ENCODE measurements at places on chromosomes 16 and 17.

GRCh38 chr17:20094777-20095176, 85.6 kb downstream of the SPECC1 start:
- no peak for DNase-seq

GRCh38 chr16:29985271-29985811, 10.1 kb downstream of the HIRIP3 start:
- DNase-seq: no peak

- DNase-seq: no peak
Measured at GRCh38 chr16:74871608-74872007, 97.0 kb upstream of the FA2H start.

DNA sequence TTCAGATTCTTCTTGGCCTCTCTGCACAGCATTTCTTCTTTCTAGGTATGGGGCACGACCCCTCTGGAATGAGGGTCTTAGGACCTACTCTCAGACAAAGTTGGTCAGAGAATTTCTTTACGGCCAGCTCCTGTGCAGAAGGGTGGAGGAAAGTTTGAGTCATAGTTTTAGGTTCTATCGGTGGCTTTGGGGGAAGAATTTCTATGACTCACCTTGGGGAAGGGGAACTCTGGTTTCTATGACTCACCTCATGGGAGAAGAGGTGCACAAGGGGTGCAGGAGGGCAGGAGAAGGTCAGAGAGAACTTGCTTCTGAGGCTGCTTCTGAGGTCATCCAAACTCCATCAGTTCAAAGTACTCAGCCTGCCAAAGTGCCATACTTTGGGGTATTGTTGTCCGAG, 2.5 kb upstream of the ABCC12 start:
- peak; percentile 53 for DNase-seq

DNA sequence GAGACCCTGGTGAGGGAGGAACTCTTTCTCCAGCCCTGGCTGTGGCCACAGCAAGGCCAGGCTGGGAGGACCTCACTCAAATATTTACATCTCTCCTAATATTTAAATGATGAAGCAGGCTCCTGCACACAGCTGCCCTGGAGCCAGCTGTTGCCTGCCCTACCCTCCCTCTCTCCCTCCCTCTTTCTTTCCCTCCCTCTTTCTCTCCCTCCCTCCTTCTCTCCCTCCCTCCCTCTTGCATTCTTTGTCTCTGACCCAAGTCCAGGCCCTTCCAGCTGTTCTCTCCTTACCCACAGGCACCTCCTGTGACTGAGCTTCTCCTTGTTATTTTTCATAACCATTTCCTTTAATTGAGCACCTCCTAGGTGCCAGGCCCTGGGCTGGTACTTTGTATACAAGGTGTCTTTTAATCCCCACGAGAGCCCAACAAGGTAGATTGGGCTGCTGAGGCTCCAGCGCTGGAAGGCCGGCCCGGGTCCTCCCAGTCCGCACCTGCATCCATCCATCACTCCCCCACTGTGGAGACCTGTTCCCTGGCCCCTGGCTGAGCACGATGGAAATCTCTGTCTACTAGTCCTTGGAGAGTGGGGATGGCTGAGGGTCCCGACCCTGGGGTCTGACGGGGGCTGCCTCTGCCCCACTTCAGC, 242.3 kb downstream of the SEC14L1 start:
- DNase-seq: no peak

- DNase-seq: no peak
Measured at GRCh38 chr17:48952904-48953303, 8.3 kb upstream of the SNF8 start.

- DNase-seq: no peak
Measured at GRCh38 chr16:66746682-66747081, 4.7 kb downstream of the DYNC1LI2 start.

- no peak for DNase-seq
Measured at GRCh38 chr17:50190293-50190602, 11.2 kb downstream of the COL1A1 start.

- DNase-seq: no peak
Measured at GRCh38 chr17:56468840-56469239, 124.7 kb upstream of the NOG start.

DNA sequence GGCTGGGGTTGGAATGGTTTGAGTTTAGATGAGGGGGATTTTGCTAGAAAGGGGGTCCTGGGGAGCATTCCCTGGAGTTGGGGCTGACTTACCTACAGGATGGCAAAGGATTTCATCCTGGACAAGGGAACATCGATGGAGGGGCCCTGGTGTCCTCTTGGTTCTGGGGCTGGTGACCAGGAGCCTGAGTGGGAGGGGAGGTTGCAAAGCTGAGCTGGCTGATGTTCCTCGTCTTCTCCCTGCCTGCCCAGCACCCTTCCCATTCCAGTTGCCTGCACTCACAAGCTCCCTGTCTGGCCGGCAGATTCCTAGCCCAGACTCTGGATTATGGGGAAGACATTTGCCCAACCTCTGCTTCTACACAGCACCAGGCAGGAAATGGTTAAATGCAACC, 37.2 kb downstream of the ITGAE start:
- no peak for DNase-seq

- DNase-seq: no peak
Measured at GRCh38 chr16:76409706-76410105, 132.5 kb downstream of the CNTNAP4 start.

DNA sequence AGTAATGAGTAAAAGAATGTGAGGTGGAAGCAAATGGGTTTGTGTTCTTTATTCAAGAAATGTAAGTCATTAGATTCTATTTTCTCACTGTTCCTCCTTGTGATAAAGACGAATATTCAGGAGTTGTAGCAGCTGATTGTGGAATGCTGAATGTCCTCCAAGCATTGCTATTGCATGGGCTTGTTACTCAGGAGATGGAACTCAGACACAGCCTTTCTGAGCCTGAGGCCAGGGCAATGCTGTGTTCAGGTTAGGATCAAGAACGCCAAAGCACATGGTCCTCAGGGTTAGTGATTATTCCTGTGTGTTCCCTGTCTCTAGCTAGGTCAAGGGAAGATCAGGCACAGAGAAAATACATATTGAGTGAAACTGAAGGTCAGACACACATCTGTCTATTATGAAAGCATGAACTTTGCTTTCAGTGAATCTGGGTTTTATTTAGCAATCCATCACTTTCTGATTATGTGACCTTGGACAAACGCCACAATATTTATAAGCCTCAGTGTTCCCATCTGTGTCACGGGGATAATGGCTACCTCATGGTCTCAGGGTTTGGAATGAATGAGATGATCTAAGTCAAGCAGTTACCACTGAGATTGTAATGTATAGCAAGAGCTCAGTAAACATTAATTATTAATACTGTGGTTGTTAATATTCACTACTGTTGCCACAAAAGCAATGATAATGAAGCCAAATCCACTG, 426.8 kb upstream of the DYNLRB2 start:
- no peak for DNase-seq

DNA sequence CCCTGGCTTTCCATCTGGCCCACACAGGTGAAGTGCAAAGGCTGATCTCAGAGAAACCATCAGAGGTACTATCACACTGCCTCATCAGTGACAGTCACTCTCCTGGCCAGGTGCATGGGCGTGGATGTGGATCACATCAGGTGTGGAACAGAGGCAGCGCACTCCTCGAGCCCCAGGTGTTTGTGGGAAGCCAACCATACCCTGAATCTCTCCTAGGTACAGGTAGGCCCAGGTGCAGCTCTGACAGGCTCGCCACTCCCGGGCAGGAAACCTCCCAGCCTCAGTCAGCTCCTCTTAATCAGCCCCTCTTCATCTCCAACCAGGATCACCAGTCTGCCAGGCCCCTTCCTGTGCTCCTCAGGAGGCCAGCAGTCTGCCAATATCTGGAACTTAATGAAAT, 31.7 kb downstream of the TLE7 start:
- no peak for DNase-seq

DNA sequence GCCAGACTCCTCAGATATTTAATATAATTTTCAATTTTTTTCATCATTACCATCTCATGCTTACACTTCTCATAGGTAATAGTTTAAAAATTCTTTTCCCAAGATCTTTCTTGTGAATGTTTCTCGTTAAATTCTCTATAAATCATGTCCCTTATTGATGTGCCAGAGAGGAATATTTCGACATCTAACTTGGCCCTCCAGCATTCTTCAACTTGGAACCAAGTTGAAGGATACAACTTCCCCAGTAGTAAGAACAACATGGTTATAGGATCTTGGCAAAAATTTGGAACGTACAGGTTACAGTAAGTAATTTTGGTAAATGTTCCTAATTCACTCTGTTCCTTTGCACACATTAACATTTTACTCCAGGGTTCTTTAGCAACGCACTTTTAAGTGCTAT, 731.8 kb downstream of the CDH11 start:
- DNase-seq: no peak

DNA sequence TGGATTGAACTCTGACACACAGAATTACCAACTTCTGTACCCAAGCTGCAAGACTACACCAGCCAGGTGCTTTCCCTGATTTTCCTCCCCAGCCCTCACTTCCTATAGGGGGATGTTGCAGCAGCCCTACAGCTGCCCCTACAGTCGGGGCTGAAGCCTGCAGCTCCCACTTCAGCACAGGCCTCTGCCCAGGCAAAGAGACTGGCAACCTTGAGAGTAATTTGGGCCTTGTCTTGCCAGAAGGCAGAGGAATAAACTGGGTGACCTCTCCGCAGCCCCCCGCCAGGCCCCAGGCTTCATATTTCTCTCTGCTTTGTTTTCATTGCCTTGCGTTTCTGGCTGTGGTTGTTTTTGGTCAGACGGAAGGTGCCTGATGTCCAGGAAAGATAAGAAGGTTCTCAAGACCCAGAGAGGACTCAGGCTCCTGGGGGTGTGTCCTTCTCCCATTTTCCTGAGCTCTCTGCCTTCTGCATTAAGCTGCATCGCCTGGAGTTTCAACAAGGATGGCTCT, 32.0 kb downstream of the SLC6A4 start:
- DNase-seq: no peak

- no peak for DNase-seq
Measured at GRCh38 chr16:54779549-54779948, 151.1 kb upstream of the IRX5 start.

DNA sequence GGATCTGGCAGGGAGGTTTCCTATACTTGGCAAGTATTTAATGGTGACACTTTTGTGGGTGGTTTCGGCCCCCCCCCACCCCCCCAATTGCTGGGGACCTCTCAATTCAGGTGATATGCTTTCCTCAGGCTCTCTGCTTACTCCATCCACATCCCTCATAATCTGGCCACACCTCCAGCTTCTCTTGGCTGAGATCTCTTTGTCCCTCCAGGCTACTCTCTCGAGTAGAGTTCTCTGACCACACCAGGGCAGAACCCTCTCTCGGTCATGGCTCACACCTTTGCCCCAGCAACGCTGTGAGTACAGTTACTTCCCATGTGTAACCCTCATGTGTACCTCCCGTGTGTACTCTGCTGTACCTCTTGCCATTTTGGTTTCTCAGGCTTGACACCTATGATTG, 34.1 kb upstream of the SRSF1 start:
- DNase-seq: no peak

DNA sequence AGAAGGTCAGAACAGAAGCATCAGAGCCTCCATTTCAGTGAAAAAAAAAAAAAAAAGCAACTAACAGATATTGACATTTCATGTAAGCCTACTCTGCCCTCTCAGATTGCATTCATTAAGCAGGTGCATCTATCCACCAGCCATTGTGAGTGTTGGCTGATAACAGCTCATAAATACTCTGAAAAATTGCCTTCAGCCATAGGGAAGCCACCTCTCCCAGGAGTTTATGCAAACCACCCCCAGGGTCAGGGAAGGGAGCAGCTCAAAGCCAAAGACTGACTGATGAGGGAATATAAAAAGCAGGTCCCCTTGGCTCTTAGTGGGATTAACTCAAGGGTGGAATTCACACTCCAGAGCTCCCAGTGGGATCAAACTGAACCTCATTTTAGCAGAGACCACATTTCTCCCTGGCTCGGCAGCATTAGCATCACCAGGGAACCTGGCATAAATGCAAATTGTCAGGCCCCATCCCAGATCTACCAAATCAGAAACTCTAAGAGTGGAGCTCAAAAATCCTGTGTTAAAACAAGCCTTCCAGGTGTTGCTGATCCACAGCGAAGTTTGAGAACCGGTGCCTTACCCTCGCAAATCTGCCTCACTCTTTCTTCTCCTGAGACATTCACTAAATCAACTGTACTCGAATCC, 14.2 kb downstream of the APOH start:
- DNase-seq: no peak

GRCh38 chr17:39134878-39135277, 16.6 kb downstream of the PLXDC1 start:
- DNase-seq: no peak

GRCh38 chr17:31835984-31836383, 23.1 kb downstream of the COPRS start:
- no peak for DNase-seq

DNA sequence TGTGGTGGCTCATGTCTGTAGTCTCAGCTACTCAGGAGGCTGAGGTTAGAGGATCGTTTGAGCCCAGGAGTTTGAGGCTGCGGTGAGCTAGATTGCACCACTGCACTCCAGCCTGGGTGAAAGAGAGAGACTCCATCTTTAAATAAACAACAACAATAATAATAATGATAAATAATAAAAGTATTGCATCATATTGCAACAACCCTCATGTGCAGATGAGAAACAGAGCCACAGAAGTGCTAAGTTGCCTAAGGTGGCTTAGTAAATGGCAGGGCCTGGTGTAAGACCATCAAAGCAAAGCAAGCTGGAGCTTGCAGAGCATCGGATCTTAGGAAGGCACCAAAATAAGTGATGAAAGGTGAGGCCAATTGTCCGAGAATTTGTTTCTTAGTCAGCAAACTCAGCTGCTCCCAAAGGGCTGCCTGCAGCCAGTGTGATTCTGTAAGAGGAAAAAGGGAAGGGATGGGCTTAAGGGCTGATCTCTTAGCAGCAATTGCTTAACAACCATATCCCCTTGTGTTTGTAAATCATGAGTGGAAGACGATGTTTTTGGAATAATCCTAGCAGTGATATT, 45.3 kb upstream of the HS3ST3A1 start:
- DNase-seq: no peak

DNA sequence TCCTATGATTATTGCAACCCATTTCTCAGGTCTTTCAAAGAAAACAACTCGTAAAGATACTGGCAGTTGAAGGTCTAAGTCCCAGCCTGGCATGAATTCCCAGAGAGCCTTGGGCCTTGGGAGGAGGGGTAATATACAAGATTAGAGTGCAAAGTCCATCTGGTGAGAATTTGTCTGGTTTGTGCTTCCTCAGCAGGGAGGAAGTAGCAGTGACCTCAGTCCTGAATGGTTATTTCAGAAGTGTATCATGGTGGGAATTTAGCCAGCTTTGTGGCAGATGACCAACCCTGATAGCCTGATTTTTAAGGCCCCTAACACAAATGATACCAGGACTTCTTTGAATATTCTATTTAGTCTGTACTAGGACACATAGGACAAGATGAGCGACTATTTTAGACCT, 151.2 kb upstream of the TBX2 start:
- DNase-seq: no peak

- DNase-seq: no peak
Measured at GRCh38 chr16:22053921-22054341, 38.4 kb upstream of the VWA3A start.

DNA sequence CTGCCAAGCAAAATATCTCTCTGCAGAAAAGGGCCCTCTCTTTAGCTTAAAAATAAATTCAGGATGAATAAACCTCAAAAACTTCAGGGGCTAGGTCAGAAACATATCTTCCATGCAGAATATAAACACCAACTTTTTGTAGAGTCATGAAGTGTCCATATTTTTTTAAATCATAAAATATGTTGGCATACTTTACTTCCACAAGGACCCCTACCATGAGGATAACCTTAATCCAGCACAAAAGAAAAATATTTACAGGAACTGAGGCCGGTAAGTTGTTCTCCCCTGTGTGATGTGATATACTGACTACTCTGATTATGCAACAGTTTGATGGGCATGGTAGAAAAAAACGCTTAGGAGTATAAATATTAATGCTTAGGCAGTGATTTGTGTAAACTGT, 264.8 kb upstream of the CDH11 start:
- DNase-seq: no peak

- peak; percentile 90 for DNase-seq
Measured at GRCh38 chr17:39244600-39245570, 19.1 kb upstream of the STAC2 start.

Measured in activated T-cell treated with anti-CD3 and anti-CD28 coated beads, Interleukin-2, amount 50 U/mL, for 24 hours (primary cell).